Sigmoid colon (tissue), 7 donors: ENCODE measurements at places on chromosomes 1 and 21. TPM values are rescaled to one million over a fixed set of nuclear protein-coding genes. Genes with fewer than 3 reads are reported as not detected.

DNA sequence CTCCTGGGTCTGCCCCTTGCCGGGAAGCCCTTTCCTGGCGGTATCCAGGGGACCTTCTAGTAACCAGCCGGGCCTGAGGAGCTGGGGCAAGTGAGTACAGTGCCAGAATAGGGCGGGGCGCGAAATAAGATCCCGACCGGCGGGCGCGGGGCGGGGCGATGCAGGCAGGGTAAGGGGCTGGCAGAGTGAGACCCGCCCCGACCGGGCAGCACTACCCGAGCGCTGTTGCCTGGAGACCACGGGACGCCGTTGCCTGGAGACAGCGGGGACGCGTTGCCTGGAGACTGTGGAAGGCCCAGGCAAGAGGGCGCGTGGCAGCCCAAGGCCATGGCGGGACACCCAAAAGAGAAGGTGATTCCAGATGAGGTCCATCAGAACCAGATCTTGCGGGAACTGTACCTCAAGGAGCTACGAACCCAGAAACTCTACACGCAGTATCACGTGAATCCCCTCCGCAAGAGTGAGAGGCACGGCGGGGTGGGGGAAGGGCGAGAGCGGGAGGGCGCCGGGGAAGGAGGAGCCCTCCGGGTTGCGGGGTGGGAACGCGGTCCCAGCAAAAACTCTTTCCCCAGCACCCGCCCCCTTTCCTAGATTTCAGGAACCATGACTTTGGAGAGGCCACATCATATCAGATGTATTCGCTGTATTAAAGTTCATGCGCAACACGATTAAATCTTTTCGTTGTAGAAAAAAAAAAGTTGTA, 24.3 kb downstream of the EBNA1BP2 start:
- DNase-seq, result peak; percentile 68

CNKSR1 gene
- total RNA-seq, result not detected

FUCA1 gene
- 28.9 TPM for total RNA-seq

PSMB2 gene
- 29.3 TPM for total RNA-seq

DNA sequence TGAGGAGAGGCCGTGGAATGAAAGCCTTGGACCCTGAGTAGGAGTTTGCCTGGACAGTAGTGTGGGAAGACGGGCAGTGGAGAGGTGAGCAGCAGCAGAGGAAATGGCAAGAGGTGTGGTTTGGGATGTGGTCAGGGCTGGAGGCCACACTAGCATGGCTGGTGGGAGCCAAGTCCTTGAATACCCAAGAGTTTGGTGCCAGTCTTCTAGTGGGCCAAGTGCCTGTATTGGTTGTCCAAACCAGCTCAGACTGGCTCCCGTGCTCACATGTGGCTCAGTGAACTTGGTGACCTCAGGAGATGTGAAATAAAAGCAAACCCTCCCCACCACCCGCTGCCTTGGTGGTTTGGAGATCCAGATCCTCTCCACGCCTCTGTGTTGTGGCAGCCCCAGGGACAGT, 2.4 kb downstream of the GUCA2A start:
- peak; percentile 38 for DNase-seq

GRCh38 chr1:57067863-57068262, 102.0 kb upstream of the C8B start:
- no peak for DNase-seq

PCAT6 gene
- not detected for total RNA-seq

GRCh38 chr1:42777852-42778251, 6.9 kb upstream of the TMEM269 start:
- DNase-seq, result no peak

PTGS2 gene
- 16.1 TPM for total RNA-seq

DNA sequence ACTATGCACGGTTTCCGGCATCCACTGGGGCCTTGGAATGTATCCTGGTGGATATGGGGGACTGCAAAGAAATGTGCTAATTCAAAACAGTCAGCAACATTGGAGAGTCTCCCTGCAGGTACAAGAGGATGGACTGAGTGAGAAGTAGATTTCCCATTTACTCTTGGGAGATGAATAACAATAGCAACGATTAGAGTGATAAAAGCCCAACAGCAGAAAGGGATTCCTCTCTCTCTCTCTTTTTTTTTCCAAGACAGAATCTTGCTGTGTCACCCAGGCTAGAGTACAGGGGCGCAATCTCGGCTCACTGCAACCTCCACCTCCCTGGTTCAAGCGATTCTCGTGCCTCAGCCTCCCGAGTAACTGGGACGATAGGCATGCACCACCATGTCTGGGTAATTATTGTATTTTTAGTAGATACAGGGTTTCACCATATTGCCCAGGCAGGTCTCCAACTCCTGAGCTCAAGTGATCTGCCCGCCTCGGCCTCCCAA, 5.0 kb upstream of the SHCBP1L start:
- DNase-seq, result no peak

DNA sequence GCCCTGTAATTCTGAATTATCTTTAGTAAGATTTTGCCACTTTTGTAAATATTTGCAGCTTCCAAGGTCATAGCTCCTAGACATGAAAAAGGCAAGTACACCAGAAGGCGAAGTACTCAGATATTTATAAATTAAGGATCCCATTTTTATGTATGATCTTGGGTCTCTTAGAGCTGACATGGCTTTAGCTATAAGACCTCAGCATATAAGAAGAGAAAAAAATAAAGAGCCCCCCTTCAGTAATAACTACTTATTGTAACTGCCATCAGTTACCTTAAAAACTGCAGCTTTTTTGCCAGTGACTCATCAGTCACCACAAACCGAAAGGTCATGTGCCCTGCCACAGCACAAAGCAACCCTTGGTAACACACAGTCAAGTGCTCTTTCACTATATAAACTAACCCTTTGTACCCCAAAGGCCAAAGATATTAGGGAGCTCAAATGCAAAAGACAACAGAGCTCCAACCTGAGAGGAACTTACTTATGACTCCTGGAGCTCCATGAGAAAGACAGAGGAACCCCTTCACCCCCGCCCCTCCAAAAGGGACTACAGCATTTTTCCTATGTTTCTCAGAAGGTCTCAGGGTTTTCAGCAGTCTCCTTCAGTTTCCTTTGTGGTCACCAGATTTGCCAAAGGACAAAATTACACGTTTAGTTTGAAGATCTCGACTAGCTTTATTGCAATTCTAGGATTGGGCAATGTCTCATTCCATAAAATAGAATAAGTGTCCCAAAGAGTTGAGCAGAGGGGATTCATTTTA, 219.8 kb upstream of the DUSP10 start:
- DNase-seq, result no peak

GRCh38 chr1:232982238-232982944, 32.0 kb downstream of the NTPCR start:
- DNase-seq, result peak; percentile 10

DNA sequence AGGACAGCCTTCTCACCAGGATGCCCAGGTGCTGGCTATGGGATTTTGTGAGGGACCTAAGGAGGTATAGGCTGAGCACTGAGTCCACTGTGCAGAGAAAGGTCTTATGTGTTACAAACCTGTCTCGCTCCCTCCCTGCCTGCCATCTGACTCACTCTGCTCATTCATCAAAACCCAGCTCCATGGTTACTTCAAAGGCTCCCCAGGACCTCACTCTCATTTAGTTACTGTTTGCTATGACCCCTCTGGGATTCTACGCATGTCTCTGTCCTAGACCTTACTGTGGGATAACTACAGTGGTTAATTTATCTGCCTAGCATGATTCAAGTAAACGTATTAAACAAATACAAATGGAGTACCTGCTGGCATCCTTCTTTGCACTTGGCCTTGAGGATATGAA, 211.6 kb upstream of the KIAA0040 start:
- no peak for DNase-seq

GRCh38 chr1:240312872-240313271, 221.2 kb downstream of the FMN2 start:
- DNase-seq, result no peak

CATSPERE gene
- total RNA-seq, result 1.1 TPM

- DNase-seq, result no peak
Observed at GRCh38 chr1:64923294-64923718, 43.0 kb downstream of the JAK1 start.

CD1E gene
- not detected for total RNA-seq

DNA sequence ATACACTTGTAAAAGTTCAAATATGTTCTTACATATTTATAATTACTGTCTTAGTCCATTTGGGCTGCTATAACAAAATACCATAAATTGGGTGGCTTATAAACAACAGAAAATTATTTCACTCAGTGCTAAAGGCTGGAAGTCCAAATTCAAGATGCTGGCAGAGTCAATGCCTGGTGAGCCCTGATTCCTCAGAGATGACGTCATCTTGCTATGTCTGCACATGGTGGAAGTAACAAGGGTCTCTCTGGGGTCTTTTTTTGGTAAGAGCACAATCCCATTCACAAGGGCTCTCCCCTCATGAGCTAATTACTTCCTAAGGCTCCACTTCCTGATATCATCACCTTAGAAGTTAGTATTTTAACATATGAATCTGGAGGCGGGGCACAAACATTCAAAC, 108.0 kb upstream of the DUSP10 start:
- DNase-seq, result no peak

DNA sequence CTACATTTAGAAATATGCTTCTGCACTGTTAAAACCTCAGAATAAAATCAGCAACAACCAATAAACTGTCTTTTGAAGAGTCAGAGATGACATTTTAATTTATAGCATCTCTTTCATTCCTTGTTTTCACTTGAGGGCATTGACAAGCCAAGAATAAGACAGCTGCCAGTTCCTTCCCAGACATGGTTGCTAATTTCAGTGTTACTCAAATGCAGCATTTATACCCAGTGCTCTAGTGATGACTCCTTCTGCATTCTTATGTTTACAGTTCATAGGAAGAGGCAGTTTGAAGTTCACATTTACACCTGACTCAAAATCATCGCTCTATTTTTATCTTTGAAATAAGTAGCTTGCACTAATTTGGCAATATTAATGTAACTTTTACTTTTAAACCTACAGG, 44.9 kb downstream of the PLA2G4A start:
- no peak for DNase-seq

ZNF683 gene
- total RNA-seq, result not detected

SPATA21 gene
- total RNA-seq, result not detected

GRCh38 chr1:62198069-62198780, 3.6 kb downstream of the L1TD1 start:
- DNase-seq, result no peak

- no peak for DNase-seq
Observed at GRCh38 chr1:67169932-67170331, 3.7 kb downstream of the IL23R start.

- DNase-seq, result no peak
Observed at GRCh38 chr1:196774603-196775002, at the start of gene CFHR3. Gene CFHR3 (plus strand): TSS chr1:196774840. CDS start chr1:196774887, 47 bp downstream.

DNA sequence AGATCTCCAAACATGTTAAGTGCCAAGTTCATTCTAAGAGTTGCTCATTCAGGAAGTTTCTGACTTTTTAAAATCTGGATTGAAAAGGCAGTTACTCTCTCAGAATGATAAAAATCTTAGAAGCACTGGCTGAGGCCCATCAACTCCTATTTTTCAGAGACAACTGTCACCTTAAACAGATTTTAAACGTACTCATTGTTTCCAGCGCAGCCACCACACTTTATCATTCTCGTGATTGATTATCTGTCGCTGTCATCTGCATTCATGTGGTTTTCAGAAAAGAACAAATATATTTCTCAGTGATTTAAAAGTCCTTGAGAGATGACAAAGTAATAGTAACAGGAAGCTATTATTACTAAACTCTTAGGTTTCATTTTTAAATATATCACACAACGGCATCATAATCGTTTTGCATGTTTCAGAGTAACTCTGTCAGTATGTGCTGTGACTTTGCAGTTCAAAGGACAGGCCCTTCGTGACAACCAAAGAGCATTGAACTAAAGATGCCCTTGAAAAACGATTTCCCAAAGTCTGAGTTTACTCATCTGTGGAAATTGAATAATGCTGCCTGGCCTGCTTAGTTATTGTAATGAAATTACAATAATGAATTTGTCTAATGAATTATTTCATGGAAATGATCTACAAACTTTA, 14.9 kb upstream of the KCNK1 start:
- DNase-seq, result no peak

DNA sequence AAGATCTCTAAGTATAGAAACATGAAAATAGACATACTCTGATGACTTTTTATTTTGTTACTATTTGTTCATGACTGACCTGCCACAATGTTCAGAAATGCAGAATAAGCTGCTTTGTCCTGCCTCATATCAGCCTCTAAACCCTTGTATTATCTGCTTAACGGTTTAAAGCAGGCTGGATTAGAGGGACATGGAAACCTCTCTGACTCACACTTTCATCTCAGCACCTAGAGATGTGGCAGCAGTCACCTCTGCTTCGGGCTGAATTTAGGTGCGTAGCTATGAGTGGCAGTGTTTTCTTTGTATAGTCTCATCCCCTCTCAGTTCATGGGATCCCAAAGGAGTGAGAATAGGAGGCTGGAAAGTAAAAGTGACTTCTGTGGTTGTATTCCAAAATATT, 255.4 kb downstream of the RGS7 start:
- no peak for DNase-seq

U2AF1 gene
- total RNA-seq, result 42.3 TPM

- no peak for DNase-seq
Observed at GRCh38 chr1:223504741-223505140, 111.5 kb downstream of the CCDC185 start.

TNFRSF9 gene
- total RNA-seq, result not detected

- DNase-seq, result no peak
Observed at GRCh38 chr1:21870611-21871010, 58.5 kb downstream of the LDLRAD2 start.

DNA sequence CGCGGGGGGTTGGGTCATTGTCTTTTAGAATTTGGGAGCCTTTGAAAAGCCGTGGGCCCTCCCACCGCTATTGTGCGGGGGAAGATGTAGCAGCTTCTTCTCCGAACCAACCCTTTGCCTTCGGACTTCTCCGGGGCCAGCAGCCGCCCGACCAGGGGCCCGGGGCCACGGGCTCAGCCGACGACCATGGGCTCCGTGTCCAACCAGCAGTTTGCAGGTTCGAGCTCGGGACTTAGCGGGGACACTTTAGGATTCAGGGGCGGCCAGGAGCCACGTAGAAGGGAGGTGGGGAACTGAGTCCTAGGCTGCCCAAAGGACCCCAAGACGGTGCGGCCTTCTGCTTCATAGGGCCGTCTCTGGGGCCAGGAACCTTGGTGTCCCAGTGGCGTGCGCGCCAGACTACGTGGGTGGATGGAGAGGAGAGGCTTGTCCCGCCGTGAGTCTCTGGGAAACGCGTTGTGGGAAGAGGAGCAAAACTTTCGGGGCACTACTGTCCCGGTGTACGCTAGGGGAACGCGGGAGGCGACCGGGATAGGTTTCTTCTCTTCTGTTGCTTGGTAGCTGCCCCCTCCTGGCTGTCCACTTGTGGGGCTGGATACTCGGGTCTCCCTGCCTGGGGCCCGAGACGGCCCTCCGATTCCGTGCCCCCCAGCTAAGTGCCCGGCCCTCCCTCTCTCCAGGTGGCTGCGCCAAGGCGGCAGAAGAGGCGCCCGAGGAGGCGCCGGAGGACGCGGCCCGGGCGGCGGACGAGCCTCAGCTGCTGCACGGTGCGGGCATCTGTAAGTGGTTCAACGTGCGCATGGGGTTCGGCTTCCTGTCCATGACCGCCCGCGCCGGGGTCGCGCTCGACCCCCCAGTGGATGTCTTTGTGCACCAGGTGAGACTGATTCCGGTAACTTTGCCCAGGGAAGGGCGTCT, at the start of gene LIN28A:
TSS of gene LIN28A (plus strand) at position 112 of the 918 bp plus-strand sequence. CDS start at position 187, 75 bp downstream.
- no peak for DNase-seq

BCL2L15 gene
- total RNA-seq, result 0.49 TPM
